ENCODE measurements at places on chromosomes 5 and 9. TPM values are rescaled to one million over a fixed set of nuclear protein-coding genes. Genes with fewer than 3 reads are reported as not detected.

Gene DNAJB5
- total RNA-seq = 12.2 TPM

Gene NNT
- 61.1 TPM for total RNA-seq

Gene CATSPER3
- total RNA-seq = 0.74 TPM

Gene CTNND2
- total RNA-seq = 31.5 TPM

Gene SLC45A2
- total RNA-seq = 2.1 TPM

Gene PKN3
- 6.9 TPM for total RNA-seq

DNA sequence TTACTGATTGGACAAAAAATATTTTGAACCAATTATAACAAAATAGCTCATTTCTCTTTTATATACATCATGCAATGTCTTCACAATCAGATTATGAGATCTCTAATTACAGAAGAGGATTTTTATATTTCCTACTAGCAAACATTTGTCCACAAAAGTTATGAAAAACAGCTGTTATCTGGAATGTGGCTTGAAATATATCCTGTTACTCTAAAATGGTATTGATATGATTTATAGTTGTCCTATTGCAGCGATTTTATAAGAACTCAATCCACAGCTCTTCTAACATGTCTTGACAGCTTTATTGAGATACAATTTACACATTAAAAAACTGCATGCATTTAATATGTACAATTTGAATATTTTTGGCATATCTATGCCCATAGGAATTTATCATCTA is 779.9 kb upstream of the ACO1 start:
- no peaks in the 10 kb centered on the region for H3K4me1 ChIP-seq
- DNase-seq = no peak
- H3K4me3 ChIP-seq = no peak overlapping the region
- no peaks in the 10 kb centered on the region for H3K27me3 ChIP-seq

GRCh38 chr9:115165233-115165632 is 47.3 kb upstream of the TNC start:
- peaks cover 5% of the 10 kb centered on the region for H3K36me3 ChIP-seq
- H3K27ac ChIP-seq = no peak overlapping the region
- peaks cover 26% of the 10 kb centered on the region for H3K4me1 ChIP-seq
- no peak for DNase-seq

- H3K4me1 ChIP-seq = no peaks in the 10 kb centered on the region
- DNase-seq = no peak
- peak overlapping the region; percentile 12 for H3K27ac ChIP-seq
These were observed 145.0 kb downstream of the ZNF462 start for GRCh38 chr9:107008011-107008410.

DNA sequence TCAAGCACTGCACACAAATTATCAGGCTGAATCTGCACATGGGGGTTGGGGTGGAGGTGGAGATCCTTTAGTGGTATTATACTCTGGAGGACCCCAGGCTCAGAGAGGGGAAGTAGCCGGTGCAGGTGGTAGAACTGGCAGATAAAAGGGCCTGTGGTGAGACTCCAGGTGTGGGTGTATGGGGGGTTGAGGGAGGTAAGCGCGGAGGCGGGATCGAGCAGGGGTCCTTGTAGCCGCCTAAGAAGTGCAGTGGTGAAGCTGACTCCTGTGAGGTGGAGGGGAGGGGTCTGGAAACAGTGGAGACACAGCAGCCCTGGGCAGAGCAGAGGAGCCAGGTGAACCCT is 841 bp downstream of the ACSL6 start:
- H3K27me3 ChIP-seq = peaks cover 72% of the 10 kb centered on the region
- H3K27ac ChIP-seq = no peak overlapping the region
- H3K36me3 ChIP-seq = no peaks in the 10 kb centered on the region
- no peaks in the 10 kb centered on the region for H3K4me1 ChIP-seq
- no peak for DNase-seq

DNA sequence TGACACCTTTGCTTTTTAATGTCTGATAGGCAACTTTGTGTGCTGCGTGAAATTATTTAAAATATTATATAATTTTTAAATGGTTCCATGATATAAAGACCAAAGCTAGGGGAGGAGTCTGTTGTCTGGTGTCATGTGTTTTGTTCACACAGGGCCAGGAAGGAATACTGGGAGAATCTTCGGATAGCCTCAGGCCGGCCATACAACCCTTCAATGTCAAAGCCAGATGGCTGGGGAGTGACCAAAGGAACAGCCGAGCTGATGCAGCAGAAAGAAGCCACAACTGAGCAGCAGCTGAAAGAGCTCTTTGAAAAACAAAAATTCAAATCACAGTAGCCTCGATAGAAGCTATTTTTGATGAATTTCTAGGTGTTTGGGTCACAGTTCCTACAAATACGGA is 19.2 kb downstream of the BHMT start:
- peaks cover 14% of the 10 kb centered on the region for H3K4me1 ChIP-seq
- H3K27me3 ChIP-seq = no peaks in the 10 kb centered on the region
- H3K27ac ChIP-seq = no peak overlapping the region
- H3K36me3 ChIP-seq = no peaks in the 10 kb centered on the region
- no peak overlapping the region for H3K4me3 ChIP-seq

- H3K27me3 ChIP-seq = peaks cover 11% of the 10 kb centered on the region
- DNase-seq = no peak
- peaks cover 6% of the 10 kb centered on the region for H3K4me1 ChIP-seq
- H3K4me3 ChIP-seq = no peak overlapping the region
- no peak overlapping the region for H3K27ac ChIP-seq
These were observed 601.1 kb downstream of the IRX1 start for GRCh38 chr5:4196744-4197143.

DNA sequence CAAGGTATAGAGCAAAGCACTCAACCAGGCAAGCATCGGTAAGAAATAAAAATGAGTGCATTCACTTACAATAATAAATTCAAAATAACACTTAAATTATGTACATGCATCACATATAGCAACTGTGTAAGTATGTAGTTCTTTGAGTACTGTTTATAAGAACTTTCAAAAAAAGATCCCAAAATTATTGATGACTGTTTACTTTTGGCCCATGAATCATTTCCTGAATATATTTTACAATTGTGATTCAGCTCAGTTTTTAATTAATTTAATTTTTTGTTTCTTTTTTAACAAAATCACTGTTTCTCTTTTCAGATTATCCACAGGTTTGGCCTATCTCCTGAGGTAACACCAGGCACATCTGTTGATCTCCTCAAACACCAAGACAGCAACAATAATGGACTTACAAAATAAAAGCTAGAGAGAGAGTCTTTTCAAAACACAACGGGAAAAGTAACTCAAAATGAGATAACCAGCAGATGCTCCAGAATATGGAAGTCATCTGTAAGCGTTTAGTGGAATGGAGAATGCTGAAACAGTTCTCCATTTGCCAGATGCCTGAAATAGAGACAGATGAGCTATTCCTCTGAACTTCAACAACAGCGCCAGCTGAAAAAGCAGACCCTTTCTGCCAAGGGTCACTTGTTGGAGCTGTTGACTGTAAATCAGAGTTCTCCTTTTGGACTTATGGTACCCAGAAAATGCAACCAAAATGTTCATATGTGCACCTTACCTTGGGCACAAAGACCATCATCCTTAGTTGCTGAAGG is 348.6 kb upstream of the RGMB start:
- no peak overlapping the region for H3K27ac ChIP-seq
- no peaks in the 10 kb centered on the region for H3K27me3 ChIP-seq
- no peaks in the 10 kb centered on the region for H3K36me3 ChIP-seq
- H3K4me3 ChIP-seq = no peak overlapping the region
- DNase-seq = no peak
- peaks cover 4% of the 10 kb centered on the region for H3K4me1 ChIP-seq

- peaks cover 10% of the 10 kb centered on the region for H3K4me1 ChIP-seq
- H3K27ac ChIP-seq = peak overlapping the region; percentile 17
- H3K36me3 ChIP-seq = no peaks in the 10 kb centered on the region
- DNase-seq = no peak
- H3K27me3 ChIP-seq = peaks cover 8% of the 10 kb centered on the region
These were observed 49.1 kb upstream of the GADD45G start for GRCh38 chr9:89555451-89556375.

DNA sequence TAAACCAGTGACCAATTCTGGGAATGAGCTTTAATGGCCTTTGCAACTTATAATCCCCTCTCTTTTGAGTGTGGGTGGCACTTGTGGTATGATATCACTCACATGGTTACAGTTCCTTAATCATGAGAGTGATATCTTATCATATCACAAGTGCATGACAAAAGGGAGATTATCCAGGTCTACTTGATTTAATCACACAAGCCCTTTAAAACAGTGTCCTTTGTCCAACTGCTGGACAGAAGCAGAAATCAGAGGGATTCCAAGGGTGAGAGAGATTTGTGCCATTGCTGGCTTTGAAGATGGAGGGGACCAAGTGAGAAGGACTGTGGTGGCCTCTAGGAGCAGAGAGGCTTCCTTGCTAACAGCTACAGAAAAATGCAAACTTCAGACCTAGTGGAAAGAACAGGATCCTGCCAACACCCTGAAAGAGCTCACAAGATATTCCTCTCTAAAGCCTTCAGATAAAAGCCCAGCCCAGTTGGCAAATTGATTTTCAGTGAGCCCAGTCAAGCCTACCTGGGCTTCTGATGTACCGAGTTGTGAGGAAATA is 279.0 kb upstream of the TLE4 start:
- H3K27me3 ChIP-seq = peaks cover 14% of the 10 kb centered on the region
- no peak overlapping the region for H3K4me3 ChIP-seq
- no peak overlapping the region for H3K27ac ChIP-seq
- no peak for DNase-seq
- no peaks in the 10 kb centered on the region for H3K36me3 ChIP-seq

GRCh38 chr5:82879089-82879488 is 198.1 kb downstream of the TMEM167A start:
- H3K4me1 ChIP-seq = no peaks in the 10 kb centered on the region
- no peak overlapping the region for H3K27ac ChIP-seq
- no peaks in the 10 kb centered on the region for H3K27me3 ChIP-seq
- no peak for DNase-seq

DNA sequence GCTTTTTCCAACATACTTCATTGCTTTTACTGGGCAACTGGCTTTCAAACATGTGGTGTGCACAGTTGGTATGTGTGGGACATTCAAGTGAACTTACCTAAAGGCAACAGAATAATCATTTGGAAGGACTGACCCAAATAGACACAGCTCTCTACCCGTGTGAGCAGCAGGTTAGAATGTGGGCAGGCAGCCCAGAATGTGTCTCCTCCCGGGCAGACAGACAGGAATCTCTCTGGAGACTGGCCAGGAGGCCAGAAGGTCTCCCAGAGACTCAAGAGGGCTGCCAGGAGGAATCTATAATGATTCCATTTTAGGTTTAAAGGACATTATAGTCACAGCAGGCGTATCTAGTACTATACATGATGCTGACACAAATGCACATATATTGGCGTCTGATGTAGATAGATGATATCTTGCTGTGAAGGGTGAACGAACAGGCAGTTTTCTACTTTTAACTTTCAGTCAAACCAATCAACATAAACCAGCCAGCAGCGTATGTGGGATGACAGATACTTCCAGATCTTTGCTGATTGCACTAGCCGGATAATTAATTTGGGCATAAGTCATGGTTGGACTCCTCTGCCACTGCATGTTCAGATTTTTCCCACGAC is 297.4 kb upstream of the ZNF608 start:
- H3K4me1 ChIP-seq = peaks cover 45% of the 10 kb centered on the region
- peak overlapping the region; percentile 21 for H3K4me3 ChIP-seq

DNA sequence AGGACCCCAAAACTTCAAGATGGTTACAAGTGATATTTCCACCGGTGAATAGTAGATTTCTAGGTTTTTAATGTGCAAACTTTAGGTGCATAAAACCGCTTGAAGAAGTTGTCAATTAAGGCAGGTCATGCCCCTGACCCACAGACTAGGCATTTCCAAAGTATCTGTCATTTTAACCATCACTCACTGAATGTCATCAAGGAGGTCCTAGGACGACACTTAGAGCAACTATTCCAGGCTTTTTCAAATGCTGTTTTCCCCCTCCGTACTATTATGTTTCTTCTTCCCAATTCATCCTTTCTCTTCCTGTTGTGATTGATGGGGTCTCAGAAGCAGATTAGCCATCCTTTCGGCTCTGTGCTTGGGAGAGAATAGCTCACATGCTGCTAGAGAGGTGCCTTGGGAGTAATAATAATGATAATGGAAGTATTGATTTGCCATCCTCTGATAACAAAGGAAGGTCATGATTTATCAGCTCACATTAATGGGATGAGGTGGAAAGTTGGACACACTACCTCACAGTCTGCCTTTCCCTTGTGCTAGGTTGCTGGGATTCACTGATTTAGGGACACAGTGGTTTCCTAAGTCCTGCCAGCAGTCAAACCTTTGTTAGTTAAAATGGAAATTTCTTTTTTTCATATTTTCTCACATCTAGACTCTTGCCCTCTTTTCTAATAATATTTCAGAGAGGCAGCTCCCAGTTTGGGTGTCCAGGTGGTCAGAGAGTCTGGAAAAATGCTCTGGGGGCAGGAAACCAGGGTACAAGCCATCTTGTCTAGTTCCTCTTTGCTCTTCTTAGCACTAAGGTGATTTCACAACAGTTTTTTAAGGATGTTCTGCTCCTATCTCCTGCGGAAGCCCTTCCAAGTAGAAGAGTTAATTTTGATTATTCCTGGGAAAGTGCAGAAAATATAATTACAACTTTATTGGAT is 67.0 kb downstream of the PTTG1 start:
- no peak overlapping the region for H3K4me3 ChIP-seq
- peaks cover 3% of the 10 kb centered on the region for H3K27me3 ChIP-seq
- no peaks in the 10 kb centered on the region for H3K4me1 ChIP-seq
- no peak overlapping the region for H3K27ac ChIP-seq
- H3K36me3 ChIP-seq = no peaks in the 10 kb centered on the region

All from type B pancreatic cell (in vitro differentiated cells).